EL (cell line): ENCODE measurements at places on chromosomes 11 and 22.

DNA sequence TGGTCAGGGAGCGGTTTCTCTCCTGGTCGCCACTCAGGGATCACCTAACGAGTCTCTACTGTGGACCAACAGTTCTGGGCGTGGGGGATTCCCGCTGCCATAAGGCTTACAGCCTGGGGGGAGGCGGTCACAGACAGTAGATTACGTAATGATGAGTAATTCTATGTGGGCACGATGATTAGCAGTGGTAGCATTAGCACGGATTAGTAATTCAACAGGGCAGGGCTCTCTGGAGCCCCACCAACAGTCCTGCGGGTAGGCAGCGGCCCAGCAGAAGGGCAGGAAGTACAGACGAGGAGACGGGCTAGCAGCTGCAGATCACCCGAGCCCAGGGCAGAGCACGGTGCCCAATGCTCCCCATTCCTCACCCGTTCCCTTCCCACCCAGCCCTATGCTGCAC lies 3.6 kb downstream of the SHISAL1 start:
- peak; percentile 97 for DNase-seq

DNA sequence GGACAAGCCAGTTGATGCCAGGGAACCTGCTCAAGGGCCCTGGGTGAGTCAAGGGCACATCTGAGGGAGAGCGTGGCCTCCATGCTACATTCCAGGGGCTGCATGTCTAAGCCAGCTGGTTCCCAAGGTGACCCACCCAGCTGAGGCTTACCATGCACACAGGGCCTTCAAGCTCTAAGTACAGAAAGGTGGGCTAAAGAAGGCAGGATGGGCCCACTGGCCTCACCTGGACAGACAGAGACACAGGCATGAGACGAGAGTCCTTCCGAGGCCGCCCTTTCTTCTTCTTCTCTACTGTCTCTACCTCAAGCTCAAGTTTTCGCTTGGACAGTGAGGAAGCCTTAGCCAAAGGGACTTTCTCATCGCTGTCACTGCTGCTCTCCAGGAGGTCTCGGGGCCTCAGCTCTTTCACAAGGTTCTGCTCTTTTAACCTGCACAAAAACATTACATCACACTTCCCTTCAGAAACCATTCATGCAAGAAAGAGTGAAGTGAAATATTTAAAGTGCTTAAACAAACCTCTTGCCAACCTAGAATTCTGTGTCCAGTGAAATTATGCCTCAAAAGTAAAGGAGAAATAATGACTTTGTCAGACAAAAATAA lies 69.9 kb downstream of the HIRA start:
- DNase-seq: no peak

DNA sequence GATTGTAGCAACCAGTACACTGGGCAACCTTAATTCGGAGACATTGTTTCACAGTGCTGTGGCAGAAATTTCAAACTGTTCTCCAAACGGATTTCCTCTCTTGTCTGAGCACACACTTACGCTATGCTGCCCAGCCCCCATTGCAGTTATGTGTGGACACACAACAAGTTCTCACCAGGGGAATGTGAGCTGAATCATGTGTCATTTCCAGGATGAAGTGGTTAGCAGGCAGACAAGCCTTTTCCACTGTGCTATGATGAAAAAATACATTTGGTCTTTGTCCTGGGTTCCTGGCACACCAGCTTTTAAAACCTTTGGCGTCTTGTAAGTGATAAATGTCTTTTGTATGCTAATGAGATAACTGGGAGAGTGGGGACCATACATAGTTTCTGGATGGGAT lies 46.9 kb upstream of the SYT9 start:
- peak; percentile 78 for DNase-seq

- no peak for DNase-seq
These were observed 870.7 kb downstream of the TBC1D22A start for GRCh38 chr22:47633111-47633510.

GRCh38 chr11:105372206-105372605 lies 232.6 kb upstream of the CARD18 start:
- DNase-seq: no peak
